Left ventricle myocardium inferior (tissue), 1 donor: ENCODE measurements at places on chromosomes 5 and 9. TPM values are rescaled to one million over a fixed set of nuclear protein-coding genes. Genes with fewer than 3 reads are reported as not detected.

KCTD16 gene
- 0.08 TPM for total RNA-seq

PCDHGB3 gene
- 6.3 TPM for total RNA-seq

FAM81B gene
- total RNA-seq = 6.2 TPM

PCDHB6 gene
- 0.14 TPM for total RNA-seq

PCDHB14 gene
- 1.9 TPM for total RNA-seq

GRCh38 chr5:99005506-99005905, 76.7 kb upstream of the CHD1 start:
- no peak for DNase-seq

GRCh38 chr5:51487952-51488351, 104.7 kb downstream of the ISL1 start:
- DNase-seq = no peak

DNA sequence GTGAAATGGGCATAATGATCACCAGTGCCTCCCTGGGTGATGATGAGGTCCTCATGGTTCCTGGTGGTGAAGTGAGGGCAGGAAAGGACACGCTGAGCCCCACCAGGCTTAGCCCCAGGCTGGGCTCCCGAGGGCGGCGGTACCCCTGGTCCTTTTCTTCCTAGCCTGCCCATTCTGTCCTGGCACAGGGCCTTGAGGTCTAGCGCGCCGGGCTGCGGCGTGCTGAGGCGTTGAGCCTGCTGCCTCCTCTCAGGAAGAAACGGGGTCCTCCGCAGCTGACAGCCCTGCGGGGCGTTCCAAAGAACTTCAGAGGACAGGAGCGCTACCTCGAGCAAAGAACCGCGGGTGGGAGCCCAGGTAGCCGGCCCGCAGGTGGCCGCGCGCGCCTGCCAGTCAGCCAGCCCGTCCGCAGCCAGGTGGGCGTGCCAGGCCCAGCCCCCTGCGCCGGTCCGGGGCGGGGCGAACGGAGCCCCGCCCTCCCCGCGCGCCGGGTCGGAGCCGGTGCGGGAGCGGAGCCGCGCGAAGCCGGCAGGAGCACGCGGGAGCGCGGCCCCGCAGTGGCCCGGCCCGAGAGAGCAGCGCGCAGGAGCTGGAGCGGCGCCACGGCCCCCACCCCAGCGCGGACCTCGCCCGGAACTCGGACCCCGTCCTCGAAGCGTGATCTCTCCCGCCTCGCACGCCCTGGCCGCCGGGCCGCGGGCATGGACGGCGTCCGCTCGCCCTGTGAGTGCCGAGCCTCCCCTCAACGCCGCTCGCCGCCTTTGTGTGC, at the start of gene WNK2:
Gene WNK2 (plus strand): TSS at position 477 of the 769 bp plus-strand sequence. CDS start 791 bp downstream, outside the sequence.
- no peak for DNase-seq

GRCh38 chr9:128442150-128442549, 13.7 kb upstream of the ODF2 start:
- no peak for DNase-seq

DNA sequence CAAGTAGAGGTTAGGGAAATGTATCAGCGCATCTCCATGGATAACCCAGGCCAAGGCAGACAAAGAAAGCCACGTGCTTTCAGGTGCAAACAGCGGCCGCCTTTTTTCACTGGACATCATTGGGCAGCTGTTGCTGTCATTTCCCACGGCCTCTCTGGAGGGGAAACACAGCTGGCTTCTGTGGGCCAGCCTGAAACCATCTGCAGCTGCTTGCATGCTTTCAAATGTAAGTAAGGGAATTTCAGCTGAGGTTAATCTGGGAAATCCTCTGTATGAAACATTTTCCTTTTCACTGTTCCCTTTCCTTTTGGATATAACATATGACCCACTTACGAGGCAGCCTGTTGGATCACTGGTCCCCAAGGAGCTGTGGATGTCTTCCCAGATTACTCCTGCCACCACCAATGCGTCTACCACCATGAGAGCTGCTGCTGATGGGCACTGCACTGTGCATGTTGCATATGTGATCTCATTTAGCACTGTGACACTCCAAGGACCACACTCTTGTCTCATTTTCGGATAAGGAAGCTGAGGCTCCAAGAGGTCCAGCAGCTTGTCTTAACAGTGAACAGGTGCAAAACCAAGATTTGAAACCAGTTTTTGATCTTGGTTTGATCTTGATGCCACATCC, 106.3 kb downstream of the C9orf152 start:
- peak; percentile 25 for DNase-seq

DNA sequence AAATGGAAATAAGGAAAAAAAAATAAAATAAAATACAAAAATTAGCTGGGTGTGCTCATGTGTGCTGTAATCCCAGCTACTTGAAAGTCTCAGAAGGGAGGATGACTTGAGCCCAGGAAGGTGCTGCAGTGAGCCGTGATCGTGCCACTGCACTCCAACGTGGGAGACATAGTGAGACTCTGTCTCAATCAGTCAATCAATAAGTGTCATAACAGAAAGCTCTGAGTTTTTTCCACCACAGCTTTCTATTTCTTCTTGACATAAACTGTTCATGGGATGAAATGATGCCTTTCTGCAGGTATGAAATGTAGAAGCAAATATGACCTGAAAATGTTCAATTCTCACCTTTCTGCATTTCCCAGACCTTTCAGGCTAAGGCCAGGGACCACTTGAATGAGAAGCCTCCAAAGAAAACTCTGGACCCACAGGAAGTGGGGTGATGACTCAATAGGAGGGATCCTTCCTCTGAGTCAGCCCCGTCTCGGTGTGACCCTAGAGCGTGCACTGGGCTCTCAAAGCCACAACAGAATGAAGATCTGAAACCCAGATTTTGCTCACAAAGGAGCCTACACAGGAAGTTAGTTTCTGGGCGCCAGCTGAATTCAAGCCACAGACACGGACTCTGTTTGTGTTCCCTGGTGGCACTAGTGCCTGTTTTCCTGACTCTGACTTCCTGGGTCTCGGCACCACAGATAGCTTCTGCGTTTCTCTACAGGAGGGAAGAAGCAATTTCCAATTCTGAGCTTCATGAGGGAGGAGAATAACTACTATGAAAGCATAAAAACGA, 62.0 kb downstream of the ANKH start:
- DNase-seq = peak; percentile 44

DNA sequence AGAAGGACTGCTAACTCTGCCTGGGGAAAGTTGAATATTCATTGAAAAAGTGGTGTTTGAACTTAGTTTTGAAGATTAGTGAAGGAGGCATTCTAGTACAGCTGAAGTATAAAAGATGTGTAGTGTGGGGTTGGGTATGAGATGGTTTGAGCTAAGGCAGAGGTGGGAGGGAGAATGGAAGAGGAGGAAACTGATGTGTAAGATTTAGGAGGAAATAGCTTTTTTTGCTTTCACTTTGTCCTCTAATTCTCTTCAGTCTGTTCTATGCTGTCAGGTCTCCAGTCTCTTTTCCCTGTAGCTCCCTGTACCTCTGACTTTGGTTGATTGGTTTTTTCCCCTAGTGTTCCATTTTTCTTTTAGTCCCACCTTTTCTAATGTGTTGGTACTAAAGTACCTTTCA, 9.0 kb downstream of the CREBRF start:
- DNase-seq = no peak

DNA sequence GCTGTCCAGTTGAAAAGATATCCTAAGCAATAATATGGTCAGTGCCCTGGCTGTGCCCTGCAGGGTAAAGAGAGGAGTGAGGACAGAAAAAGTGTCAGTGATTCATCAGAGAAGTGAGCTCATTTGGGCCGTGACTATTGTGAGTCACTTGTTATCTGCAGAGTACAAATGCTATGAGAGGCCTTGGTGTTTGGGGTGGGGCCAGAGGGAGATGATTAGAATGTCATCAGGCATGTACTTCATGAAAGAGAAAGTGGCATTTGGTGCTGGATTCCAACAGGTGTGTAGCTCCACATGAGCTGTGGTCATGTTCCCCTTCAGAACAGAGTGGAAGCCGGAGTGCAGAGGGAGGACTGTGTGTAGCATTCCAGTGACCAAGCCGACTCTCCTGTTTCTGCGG, 174.1 kb downstream of the KDM4C start:
- DNase-seq = no peak

DNA sequence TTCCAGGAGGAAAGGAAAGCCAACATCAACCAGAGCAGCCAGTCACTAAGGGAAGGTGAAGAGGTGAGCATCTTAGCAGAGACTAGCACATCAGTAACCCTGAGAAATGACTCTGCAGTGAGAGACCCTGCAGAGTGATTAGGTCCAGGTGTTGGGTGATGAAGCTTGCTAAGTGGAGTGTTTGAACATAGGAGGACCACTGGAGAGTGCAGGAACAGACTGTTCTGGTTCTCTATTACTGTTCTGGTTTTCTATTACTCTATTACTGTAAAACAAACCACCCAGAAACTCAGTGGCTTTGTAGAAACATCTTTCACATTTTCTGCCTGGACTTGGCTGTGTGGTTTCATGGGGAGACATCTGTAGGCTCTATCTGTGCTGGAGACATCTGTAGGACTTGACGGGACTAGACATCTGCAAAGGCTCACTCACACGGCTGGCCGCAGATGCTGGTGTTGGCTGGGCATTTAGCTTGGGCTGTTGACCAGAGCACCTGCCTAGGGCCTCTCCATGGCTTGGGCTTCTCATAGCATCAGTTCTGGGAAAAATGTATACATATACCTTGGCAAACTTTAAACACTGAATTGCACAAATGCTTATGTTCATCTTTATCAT, 33.4 kb upstream of the SPATA31E1 start:
- no peak for DNase-seq

- DNase-seq = no peak
Measured at GRCh38 chr9:99752417-99753109, 69.1 kb upstream of the NR4A3 start.

- DNase-seq = no peak
Measured at GRCh38 chr5:146426305-146426704, 20.8 kb upstream of the TCERG1 start.

- DNase-seq = no peak
Measured at GRCh38 chr9:93635186-93636107, 59.1 kb downstream of the PHF2 start.

DNA sequence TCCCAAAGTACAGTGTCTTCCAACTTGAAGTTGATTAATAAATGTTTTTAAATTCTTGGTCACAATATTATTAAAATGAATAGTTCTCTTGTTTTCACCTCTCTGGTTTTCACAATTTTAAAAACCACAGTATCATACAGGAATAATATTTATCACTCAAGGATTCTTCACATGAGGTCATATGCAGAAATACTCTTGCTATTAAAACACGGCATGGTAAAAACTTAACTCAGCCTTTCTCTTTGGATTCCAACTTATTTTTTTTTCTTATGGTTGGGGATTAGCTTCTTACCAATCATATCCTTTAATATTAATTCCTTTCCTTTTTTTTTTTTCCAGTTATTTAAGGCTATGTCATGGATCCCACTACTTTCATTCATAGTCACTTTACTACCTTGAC, 289.4 kb downstream of the ADAMTS6 start:
- DNase-seq = no peak

GRCh38 chr9:98750364-98751060, 41.8 kb upstream of the GABBR2 start:
- no peak for DNase-seq

DNA sequence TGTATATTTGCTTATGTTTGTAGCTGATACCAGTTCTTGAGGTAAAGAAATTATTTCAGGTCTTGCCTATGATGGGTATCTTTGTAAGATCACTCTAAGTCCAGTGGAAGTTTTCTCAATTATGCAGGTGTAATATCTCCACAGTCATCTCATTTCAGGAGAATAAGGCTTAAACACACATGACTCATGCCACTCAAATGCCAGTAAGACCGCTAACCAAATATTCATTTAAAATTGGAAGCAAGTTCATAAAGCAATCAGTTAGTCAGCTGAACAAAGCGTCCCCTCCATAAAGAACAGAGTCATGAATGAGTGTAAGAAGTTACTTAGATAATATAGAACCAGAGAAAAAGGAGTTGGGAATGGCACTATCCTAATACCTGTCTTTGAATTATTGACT, 248.7 kb downstream of the LURAP1L start:
- no peak for DNase-seq

DNA sequence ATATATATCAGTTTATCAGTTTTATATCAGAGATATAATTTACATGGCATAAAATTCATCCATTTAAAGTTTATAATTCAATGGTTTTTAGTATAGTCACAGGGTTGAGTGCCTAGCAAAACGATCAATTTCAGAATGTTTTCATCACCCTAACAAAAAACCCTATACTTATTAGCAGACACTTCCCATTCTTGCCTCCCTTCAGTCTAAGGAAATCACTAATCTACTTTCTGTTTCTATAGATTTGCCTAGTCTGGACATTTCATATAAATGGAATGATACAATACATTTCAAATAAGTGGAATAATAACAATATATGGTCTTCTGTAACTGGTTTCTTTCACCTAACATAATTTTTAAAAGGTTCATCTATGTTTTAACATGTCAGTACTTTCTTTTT, 9.6 kb upstream of the LNPEP start:
- DNase-seq = no peak

GRCh38 chr5:88979726-88980125, 96.7 kb upstream of the MEF2C start:
- DNase-seq = no peak

GRCh38 chr5:143055596-143056338, 285.6 kb downstream of the ARHGAP26 start:
- no peak for DNase-seq

DNA sequence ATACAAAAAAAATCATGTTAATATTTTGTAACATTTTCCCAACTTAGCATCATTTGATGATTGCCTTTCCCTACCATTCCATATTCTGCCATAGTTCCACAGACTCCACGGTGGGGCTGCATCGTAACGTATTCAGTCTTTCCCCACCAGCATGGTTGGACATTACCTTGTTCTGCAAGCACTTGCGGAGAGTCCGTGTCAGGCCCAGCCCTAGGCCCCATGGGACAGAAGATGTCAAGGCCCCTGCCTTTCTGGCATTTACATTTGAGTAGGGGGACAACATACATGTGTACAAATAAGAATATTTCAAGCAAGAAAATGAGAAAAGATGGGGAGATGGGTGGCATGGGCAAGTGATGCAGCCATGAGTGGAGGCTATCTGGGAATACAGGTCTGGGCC, 8.2 kb upstream of the PHF2 start:
- no peak for DNase-seq

DNA sequence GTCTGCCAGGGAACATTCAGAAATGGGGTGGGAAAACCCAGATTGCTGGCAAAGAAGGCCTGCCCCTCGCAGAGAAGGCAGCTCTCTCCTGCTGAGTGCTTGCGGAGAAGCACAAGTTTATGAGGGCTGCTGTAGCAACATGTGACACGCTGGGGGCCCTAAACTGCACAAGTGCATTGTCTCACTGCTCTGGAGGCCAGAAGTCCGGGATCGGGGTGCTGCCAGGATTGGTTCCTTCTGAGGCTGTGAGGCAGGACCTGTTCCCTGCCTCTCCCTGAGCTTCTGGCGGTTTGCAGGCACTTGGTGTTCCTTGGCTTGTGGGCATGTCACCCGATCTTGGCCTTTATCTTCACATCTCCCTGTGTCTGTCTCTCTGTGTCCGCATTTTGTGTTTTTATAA, 75.6 kb upstream of the NEURL1B start:
- no peak for DNase-seq

- no peak for DNase-seq
Measured at GRCh38 chr9:99221266-99221620, 499 bp downstream of the ALG2 start.

- no peak for DNase-seq
Measured at GRCh38 chr5:152290181-152290580, 114.9 kb downstream of the NMUR2 start.
